Hypothalamus (tissue), 51 donors: ENCODE measurements at places on chromosomes 4 and X.

DNA sequence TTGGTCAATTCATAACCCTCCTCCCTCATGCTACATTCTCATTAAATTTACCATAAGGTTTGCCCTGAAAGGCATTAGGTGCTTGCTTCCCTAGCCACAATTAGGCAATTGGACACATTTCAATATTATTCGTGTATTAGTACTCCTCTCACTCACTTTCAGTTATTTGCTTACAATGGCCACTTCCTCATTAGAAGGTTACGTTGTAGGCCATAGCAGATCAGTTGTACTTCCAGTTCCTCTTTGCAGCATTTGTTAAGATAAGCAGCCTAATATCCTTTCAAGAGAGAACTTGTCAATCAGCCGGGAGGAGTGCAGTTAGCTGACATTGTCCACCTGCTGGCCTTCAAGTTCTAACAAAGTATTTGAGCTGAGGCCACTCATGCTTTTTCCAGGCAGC lies 1017.2 kb downstream of the PCDH7 start:
- no peak for DNase-seq

DNA sequence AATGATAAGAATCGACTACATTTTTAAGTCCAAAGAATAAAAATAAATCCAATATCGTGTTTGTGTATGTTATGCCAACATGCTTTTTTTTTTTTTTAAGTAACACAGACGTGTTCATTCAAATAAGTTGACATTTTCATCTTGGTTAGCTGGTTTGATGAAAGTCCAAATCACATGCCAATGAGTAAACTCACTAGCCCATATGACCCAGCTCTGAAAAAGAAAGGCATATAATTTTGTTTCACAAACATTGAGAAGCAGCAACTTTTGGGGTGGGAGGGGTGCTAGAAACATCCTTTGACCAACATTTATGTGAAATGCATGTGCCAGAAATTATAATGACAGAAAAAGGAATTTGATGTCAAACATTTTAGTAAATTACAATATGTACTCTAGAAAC lies 61.6 kb upstream of the SPP1 start:
- DNase-seq: no peak

DNA sequence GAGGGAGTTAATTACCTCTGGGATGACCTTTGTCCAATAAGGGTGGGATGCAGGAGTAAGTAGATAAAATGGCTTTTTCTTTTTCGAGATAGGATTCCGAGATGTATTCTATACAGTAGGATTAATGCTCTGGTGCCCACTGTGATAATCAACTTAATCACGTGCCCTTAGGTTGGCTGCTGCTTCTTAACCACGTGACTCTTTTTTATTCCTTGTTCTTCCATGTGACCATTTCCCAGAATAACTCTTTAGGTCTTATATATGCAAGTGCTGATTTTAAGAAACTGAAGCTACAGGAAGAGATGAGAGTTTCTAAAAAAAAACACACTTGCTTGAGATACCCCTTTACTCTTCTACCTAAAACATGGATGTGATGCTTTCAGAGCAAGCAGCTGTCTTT lies 1628.9 kb downstream of the PCDH7 start:
- no peak for DNase-seq

GRCh38 chr4:169160825-169161224 lies 109.9 kb downstream of the SH3RF1 start:
- DNase-seq: no peak

- no peak for DNase-seq
Observed at GRCh38 chrX:17606231-17606630, 131.1 kb upstream of the SCML1 start.

DNA sequence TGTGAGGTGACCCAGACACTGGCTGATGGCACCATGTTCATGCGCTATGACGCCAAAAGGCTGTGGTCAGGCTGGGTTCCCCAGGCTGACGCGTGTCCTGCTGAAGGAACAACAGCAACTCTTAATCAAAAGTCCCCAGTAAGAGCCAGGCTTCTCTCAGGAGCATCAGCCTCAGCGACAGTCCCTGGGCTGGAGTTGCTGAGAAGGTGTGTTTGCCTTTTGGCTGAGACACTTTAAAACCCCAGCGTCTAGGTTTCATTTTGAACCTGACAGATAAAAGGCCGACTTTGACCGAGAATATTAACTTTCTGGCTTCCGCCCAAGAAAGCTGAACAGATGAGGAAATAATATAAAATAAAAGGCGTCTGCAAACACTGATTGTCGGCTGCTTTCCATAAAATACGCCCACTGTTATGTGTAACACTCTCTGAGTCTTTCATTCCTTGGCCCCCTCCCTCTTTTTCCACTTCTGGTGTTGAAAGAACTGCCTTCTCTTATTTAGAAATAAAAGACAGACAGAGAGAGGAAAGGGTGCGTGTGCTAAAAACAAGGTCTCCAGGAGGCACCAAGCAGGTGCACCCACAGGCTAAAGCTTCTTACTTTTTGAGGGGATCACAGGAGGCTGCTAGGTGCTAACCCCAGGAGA lies 373.6 kb downstream of the MID1IP1 start:
- DNase-seq: no peak

DNA sequence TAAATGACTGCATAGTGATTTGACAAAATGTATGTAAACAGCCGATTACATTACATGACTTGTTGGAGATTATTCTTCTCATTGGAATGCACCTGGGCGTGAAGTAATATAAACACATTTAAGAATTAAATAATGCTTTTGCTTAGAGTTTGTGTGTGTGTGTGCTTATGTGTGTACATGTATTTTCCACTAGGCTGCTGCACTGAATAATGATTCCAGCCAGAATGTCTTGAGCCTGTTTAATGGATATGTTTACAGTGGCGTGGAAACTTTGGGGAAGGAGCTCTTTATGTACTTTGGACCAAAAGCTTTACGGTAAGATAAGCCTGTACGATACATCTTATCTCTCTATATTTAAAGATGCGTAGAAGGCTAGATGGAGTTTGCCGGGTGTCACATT lies 12.6 kb downstream of the NEIL3 start:
- DNase-seq: no peak

DNA sequence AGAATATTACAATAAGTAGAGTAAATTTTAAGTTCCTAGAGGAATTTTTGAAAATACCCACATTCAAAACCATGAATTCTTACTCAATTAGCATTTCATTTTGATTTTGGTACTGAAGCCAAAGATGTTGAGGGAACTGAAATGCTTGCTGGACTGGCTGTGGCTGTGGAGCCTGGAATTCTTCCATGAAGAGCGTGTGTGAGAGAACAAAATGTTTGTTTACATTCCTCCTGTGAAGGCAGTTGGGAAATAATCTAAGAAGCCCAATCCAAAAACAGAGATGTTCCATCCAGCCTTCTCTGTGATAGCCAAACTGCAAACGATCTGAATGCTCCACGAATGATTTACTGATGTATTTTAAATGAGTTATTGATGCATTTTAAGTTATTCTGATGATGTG lies 3.8 kb upstream of the ADH1B start:
- no peak for DNase-seq

DNA sequence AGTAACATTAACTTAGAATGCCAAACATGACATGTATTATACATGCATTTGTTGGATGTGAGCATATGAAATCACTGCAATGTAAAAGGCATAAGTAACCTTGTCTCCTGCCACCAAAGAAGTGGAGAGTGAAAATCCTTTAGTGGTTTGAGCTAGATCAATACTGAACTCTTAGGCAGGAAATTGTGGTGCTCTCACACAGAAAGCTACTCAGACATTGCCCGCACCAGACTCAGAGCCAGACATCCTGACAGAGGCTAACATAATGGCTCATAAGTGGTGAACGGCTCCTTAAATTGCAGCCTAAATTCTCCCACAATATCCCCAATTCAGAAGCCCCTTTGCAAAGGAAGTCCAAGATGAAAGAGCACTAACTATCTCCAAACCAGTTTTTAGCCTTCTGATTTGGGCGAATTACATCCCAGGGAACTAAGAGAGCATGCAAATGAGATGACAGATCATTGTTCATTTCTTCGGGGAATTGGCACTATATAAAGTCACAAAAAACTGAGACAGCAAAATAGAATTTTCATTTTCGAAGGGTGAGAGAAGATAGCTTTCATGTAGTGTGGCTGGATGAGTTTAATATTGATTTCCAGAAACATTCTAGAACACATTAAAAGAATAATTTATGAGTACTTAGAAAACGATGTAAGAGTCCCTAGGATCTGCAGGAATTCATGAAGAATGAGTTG lies 233.6 kb upstream of the RPS6KA3 start:
- DNase-seq: no peak

GRCh38 chr4:7787067-7787466 lies 152.6 kb downstream of the AFAP1 start:
- no peak for DNase-seq

DNA sequence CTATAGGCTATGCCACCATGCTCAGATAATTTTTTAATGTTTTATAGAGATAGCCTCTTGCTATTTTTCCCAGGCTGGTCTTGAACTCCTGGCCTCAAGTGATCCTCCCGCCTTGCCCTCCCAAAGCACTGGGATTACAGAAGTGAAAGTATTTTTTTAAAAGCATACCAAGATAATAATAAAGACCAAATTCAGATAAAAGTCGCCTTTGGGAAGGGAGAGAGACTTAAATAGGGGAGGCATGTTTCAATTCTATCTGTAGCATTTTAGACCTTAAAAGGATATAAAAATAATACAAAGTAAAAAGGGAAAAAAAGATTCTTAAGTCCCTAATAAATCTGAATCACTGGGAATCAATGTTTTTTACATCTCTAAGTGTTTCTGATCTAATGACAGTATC lies 108.9 kb downstream of the AFAP1 start:
- no peak for DNase-seq

DNA sequence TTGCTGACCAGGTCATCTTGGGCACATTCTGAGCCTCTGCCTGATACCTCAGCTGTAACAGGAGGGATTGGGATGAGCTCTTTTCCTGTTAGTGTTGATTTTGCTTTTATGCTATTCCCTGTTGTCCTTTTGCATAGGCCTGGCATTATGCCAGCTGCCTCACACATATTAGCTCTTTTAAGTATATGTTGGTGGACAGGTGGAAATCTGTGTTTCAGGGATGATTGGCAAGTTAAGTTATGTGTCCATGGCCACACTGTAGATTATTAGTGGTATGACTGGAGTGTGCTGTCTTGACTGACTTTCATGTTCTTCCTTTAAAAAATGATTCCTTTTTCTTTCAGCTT lies 28.9 kb downstream of the NSD2 start:
- no peak for DNase-seq

DNA sequence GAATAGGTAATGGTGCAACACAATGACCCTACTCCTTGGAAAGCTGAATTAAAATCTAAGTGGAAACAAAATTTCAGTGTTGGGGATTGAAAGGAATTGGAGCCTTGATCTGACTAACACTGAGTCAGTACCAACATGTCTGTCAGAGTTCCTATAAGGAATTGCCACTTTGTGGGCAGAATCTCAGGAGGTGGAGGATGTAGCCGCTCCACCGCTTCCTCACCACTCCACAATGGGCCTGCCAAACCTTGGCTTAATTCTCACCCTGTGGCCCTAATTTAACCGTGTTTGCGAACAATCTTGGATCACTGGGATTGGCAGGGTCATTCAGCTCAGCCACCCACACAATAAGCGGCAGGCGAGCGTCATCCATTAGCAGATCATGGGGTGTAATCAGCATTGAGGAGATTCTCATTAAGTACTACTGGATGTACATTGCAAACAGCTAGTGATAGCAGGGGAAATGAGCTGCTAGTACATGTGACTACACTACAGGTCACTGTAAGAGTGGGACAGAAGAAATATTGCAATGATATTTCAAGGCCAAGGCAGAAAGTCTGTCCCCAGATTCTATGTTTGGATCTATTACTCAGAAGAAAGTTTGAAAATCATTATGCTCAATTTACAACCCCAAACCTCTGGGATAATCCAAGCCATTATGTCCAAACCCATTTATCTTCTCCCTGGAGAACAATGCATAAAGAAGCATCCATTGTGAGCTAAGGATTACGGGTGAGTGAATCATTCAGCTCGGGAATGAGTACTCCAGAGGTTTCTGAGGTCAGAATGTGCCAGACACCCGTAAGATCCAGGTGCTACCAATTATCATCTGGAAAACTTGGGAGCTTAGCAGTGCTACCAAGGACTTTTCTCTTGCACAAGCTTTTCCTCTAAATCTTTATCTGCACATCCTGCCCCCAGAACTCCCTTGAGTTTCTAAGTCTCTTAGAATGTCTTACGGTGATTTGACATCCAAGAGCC lies 5.8 kb downstream of the SRPX start:
- no peak for DNase-seq
